IMR-90 (cell line): ENCODE measurements at places on chromosomes 16 and 17. TPM values are rescaled to one million over a fixed set of nuclear protein-coding genes. Genes with fewer than 3 reads are reported as not detected.
A peak's percentile ranks its signal among the peaks of the same experiment; 100 is the strongest.

DNA sequence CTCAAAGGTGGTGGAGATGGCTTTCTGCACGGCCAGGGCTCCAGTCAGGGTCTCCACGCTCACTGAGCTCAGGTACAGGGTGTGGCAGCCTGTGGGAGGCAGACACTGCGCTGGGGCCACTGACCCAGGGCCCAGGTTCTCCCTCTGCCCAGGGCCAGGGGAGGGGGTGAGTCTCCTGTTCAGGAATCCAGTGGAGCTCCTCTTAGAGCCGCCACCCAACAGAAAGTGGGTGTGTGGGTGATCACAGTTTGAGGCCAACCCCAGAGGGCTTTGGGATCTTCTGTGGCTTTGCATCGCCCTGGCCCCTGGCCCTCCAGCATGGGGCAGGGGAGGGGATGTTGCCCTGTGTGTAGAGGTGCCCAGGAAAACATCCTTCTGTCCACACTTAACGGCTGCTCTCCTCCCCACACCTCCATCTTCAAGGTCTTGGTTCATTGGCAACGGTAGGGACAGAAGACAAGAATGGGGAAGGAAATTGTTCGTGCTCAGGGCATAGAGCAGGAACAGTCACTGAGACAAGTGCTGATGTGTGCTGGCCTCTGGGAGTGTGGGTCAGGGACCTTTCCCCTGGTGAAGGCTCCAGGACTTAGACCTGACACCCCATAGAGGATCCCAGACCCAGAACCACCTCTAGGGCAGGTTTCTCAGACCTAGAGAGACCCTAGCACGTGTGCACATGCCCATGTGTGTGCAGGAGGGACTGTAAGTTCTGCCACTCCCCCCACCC, 21.5 kb downstream of the TNS4 start:
- peak overlapping the region; percentile 4; the same call in 1 of the 2 replicates for H3K27ac ChIP-seq
- no peaks in the 10 kb centered on the region for H3K36me3 ChIP-seq
- H3K4me1 ChIP-seq: peaks cover 20% of the 10 kb centered on the region
- H3K27me3 ChIP-seq: no peaks in the 10 kb centered on the region

DNA sequence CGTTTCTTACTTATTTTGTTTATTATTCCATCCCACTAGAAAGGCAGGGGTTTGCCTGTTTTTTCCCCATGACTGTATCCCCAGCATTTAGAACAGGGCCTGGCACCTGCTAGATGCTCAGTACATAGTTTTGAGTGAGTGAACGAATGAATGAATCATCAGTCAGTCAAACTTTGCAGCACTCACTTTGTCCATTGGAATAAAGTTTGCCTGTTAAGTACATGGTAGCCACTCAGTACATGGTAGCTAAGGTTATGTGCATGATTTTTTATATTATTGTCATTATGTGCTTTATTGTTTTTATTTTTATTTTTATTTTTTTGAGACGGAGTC, 88.5 kb downstream of the CMIP start:
- H3K27ac ChIP-seq: no peak overlapping the region
- H3K4me1 ChIP-seq: peaks cover 7% of the 10 kb centered on the region
- no peaks in the 10 kb centered on the region for H3K27me3 ChIP-seq

GRCh38 chr16:67661101-67661761, 471 bp downstream of the PARD6A start:
- no peaks in the 10 kb centered on the region for H3K27me3 ChIP-seq
- H3K4me3 ChIP-seq: peak overlapping the region; percentile 3; the same call in 1 of the 2 replicates
- peaks cover 3% of the 10 kb centered on the region; the same call in 1 of the 2 replicates for H3K36me3 ChIP-seq
- no peak overlapping the region for H3K27ac ChIP-seq
- peak; percentile 52 for DNase-seq
- peaks cover 7% of the 10 kb centered on the region for H3K4me1 ChIP-seq

- no peak for DNase-seq
- no peaks in the 10 kb centered on the region for H3K27me3 ChIP-seq
- H3K36me3 ChIP-seq: no peaks in the 10 kb centered on the region
- no peaks in the 10 kb centered on the region for H3K4me1 ChIP-seq
Observed at GRCh38 chr16:51753467-51754127, 602.5 kb upstream of the SALL1 start.

DNA sequence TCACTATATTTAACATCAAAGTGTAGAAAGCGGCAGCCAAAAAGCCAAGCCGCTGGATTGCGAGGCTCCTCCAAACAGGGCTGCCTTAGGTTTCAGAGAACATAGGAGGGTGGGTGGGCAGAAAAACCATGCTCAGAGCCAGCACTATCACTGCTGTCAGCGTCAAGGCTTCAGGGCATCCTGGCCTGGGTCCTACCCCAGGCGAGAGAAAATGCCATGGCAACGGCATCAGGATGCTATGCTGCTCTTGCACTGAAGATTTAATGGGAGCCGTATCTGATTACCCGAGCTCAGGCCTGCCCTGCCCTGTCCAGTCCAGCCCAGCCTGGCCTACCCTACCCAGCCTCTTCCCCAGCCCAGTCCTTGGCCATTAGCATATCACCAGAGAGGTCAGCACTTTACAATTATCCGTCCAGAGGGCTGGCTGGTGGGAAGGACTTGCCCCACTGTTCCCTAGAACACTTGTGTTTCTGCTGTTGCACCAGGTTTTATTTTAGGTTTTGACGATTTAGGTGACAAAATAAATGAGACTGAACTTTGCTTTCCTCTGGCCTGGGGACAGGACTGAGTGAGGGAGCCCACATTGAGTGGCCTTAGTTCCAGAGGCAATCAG, 61.1 kb downstream of the TOM1L2 start:
- no peaks in the 10 kb centered on the region for H3K27me3 ChIP-seq
- no peak for DNase-seq
- H3K27ac ChIP-seq: no peak overlapping the region
- peaks cover 16% of the 10 kb centered on the region for H3K4me1 ChIP-seq
- no peaks in the 10 kb centered on the region for H3K36me3 ChIP-seq

DNA sequence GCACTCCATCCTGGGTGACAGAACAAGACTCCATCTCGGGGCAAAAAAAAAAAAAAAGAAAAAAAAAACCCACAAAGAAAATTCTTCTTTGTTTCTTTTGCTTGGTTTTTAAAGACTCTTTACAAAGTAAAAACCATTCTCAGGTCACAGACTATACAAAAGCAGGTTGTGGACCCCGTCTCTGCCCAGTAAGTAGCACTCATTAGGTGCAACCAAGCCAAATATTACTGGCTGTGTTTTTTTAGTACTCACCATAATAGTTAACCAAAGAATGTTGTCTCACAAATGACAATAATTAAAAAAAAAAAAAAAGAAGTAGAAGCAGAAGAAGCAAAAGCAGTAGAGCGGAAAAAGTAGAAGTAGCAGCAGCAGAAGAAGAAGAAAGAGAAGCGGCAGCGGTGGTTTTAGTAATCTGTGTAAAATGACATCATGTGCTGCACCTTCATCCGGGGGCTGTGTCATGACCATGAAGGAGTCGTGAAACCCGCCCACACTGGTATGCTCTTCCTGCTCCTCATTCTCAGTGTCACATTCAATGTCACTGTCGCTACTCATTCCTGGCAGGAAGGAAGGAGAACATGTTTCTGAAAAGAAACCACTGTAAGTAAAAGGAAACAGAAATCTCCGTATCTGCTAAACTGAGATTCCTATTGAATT, 105.4 kb downstream of the TRIM37 start:
- H3K4me1 ChIP-seq: peaks cover 9% of the 10 kb centered on the region
- peak overlapping the region; percentile 44; the same call in 1 of the 2 replicates for H3K4me3 ChIP-seq
- peaks cover 3% of the 10 kb centered on the region; the same call in 1 of the 2 replicates for H3K36me3 ChIP-seq
- no peaks in the 10 kb centered on the region for H3K27me3 ChIP-seq
- DNase-seq: peak; percentile 67
- peak overlapping the region; percentile 88 for H3K27ac ChIP-seq

DNA sequence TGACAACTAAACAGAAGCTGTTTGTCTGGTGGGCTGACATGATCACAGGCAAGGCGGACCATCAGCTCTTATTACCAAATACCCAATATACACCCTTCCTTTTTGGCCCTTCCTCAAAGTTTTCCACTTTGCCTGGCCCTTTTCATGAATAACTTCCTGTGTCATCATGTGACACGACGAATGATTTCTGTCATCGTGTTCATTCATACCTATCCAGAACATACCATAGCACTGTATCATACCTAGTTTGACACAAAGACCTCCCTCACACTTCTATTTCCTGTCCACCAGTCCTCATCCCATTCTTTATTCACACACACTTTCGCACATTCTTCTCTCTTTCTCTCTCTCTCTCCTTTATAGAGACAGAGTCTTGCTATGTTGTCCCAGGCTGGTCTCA, 131.8 kb downstream of the STX8 start:
- H3K4me1 ChIP-seq: peaks cover 3% of the 10 kb centered on the region; the same call in 1 of the 2 replicates
- no peaks in the 10 kb centered on the region for H3K27me3 ChIP-seq
- no peak for DNase-seq
- no peak overlapping the region for H3K4me3 ChIP-seq
- H3K36me3 ChIP-seq: no peaks in the 10 kb centered on the region

DNA sequence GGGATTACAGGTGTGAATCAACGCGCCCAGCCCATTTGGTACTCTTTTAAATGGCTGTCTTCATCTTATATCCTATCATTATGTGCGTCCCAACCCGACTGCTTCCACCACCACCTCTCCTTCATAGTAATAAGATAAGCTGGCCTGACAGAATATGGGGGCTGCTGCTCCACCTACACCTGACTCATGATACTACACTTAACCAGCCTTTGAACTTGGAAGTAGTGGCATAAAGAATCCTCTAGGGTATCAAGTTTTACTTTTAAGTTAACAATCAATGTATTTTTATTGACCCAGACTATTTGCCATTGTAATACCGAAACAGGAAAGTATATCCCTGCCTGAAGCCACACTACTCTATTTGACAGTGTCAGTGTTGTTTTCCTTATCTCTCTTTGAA, 18.8 kb downstream of the PDZD9 start:
- no peaks in the 10 kb centered on the region for H3K27me3 ChIP-seq
- H3K4me3 ChIP-seq: no peak overlapping the region
- no peak overlapping the region for H3K27ac ChIP-seq

- H3K4me3 ChIP-seq: no peak overlapping the region
- no peak overlapping the region for H3K27ac ChIP-seq
- H3K27me3 ChIP-seq: no peaks in the 10 kb centered on the region
- peaks cover 19% of the 10 kb centered on the region for H3K4me1 ChIP-seq
Observed at GRCh38 chr16:69483611-69484010, 59.2 kb downstream of the CYB5B start.

GRCh38 chr17:5373112-5373511, 46.4 kb downstream of the NUP88 start:
- peaks cover 34% of the 10 kb centered on the region for H3K36me3 ChIP-seq
- no peaks in the 10 kb centered on the region for H3K4me1 ChIP-seq
- H3K27me3 ChIP-seq: no peaks in the 10 kb centered on the region
- no peak overlapping the region for H3K4me3 ChIP-seq
- H3K27ac ChIP-seq: no peak overlapping the region

GRCh38 chr17:67027031-67027628, 17.2 kb upstream of the CACNG1 start:
- peak; percentile 17 for DNase-seq
- no peaks in the 10 kb centered on the region for H3K36me3 ChIP-seq
- H3K27me3 ChIP-seq: peaks cover 15% of the 10 kb centered on the region; the same call in 1 of the 2 replicates
- H3K4me1 ChIP-seq: no peaks in the 10 kb centered on the region
- no peak overlapping the region for H3K4me3 ChIP-seq
- no peak overlapping the region for H3K27ac ChIP-seq

GRCh38 chr17:1002771-1003555, 6.0 kb downstream of the TIMM22 start:
- H3K27ac ChIP-seq: peak overlapping the region; percentile 95
- H3K36me3 ChIP-seq: peaks cover 55% of the 10 kb centered on the region
- H3K27me3 ChIP-seq: no peaks in the 10 kb centered on the region
- H3K4me1 ChIP-seq: peaks cover 48% of the 10 kb centered on the region
- no peak overlapping the region for H3K4me3 ChIP-seq
- DNase-seq: peak; percentile 89

- peaks cover 60% of the 10 kb centered on the region; the same call in 1 of the 2 replicates for H3K36me3 ChIP-seq
- no peak for DNase-seq
- H3K27me3 ChIP-seq: no peaks in the 10 kb centered on the region
- H3K4me3 ChIP-seq: no peak overlapping the region
- H3K27ac ChIP-seq: peak overlapping the region; percentile 77
Observed at GRCh38 chr16:4679156-4679849, 14.1 kb upstream of the NUDT16L1 start.

Gene SYNGR2
- total RNA-seq: 11.1 and 14.7 TPM in 2 replicates

Gene KRTAP9-8
- not detected in 2 replicates for total RNA-seq

Gene CBFA2T3
- total RNA-seq: not detected in 2 replicates

Gene TM4SF5
- total RNA-seq: not detected in 2 replicates

Gene SPN
- not detected in 2 replicates for total RNA-seq

Gene ZNF19
- total RNA-seq: 2.8 and 2.9 TPM in 2 replicates
